ENCODE measurements at places on chromosomes 16 and 17. TPM values are rescaled to one million over a fixed set of nuclear protein-coding genes. Genes with fewer than 3 reads are reported as not detected.

Gene CHST6
- not detected for total RNA-seq

Gene ZG16
- 0.23 TPM for total RNA-seq

Gene CLEC18A
- total RNA-seq, result not detected

Gene CASKIN1
- total RNA-seq, result 0.08 TPM

Gene RASD1
- 6.0 TPM for total RNA-seq

Gene NOG
- total RNA-seq, result not detected

Gene TBC1D3H
- total RNA-seq, result not detected

Gene LITAFD
- not detected for total RNA-seq

Gene DNAI2
- not detected for total RNA-seq

Gene HOXB1
- not detected for total RNA-seq

Gene STXBP4
- total RNA-seq, result 4.1 TPM

Gene HAP1
- not detected for total RNA-seq

Gene GAS2L2
- 0.52 TPM for total RNA-seq

Gene TADA2A
- total RNA-seq, result 30.6 TPM

Gene CENPN
- 64.4 TPM for total RNA-seq
